ENCODE measurements at places on chromosomes 7 and 10.

- DNase-seq: peak; percentile 63
These were observed 41.5 kb downstream of the ASB4 start for GRCh38 chr7:95527033-95527775.

GRCh38 chr10:84230359-84230758, 5.0 kb upstream of the LRIT2 start:
- no peak for DNase-seq

DNA sequence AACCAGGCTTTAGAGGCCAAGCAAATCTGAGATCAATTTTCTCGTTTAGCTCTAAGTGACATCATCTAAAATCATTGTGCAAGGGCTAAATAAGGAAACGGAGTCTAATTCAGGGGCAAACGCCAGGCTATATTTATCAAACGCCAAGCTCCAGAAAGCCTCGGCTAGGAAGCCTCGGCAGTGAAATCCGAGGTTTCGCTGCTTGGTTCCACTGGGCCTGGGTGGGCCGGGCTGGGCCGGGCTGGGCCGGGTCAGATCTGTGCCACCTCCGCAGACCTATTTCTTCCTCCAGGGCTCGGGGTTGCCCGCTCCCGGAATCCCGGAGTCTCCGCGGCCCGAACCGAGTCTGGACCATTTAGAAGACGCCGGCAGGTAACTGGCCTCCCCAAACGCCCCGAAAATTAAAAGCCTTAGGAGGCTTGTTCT, 459 bp upstream of the FEZF1 start:
- no peak for DNase-seq

- DNase-seq: no peak
These were observed 550.2 kb downstream of the KCNMA1 start for GRCh38 chr10:77087366-77087765.

DNA sequence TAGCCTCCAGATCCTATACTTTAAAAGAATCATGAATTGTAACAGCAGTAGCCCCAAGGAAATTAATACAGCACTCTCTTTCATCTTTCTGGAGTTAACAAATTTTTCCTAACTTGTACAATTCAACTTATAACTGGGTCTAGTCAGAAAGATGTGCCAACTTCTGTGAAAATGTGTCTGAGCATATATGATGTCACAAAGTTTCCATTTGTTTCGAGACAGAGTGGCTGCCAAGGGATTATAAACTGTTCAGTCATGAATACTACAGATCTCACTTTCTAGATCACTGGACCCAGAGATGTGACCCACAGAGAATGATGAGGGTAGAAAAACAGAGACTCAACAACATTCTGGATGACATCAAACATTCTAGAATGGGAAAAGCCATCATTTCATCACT, 249.2 kb upstream of the PHF14 start:
- no peak for DNase-seq

DNA sequence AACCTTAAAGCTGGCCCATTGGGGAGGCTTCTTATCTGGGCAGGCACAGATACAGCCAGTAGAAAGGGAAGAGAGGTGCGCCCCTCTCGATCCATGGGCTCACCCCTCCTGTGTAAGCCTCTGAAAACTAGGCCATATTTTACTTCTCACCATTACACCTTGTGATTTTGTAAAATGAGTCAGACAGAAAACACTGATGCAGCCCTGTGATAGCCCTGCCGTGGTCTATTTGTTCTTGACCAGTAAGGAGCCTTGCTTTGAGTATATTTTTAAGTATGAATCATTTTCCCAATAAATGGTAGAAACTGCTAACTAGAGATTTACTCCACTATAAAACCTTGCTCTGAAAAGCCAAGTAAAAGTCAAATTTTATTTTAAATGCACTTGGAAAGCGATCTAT, 329.8 kb upstream of the MBL2 start:
- DNase-seq: no peak

- no peak for DNase-seq
These were observed 2.6 kb downstream of the SCART1 start for GRCh38 chr10:133456041-133456951.

- no peak for DNase-seq
These were observed 19.4 kb downstream of the NOBOX start for GRCh38 chr7:144384071-144384470.

GRCh38 chr7:120060281-120060680, 212.7 kb upstream of the KCND2 start:
- no peak for DNase-seq

DNA sequence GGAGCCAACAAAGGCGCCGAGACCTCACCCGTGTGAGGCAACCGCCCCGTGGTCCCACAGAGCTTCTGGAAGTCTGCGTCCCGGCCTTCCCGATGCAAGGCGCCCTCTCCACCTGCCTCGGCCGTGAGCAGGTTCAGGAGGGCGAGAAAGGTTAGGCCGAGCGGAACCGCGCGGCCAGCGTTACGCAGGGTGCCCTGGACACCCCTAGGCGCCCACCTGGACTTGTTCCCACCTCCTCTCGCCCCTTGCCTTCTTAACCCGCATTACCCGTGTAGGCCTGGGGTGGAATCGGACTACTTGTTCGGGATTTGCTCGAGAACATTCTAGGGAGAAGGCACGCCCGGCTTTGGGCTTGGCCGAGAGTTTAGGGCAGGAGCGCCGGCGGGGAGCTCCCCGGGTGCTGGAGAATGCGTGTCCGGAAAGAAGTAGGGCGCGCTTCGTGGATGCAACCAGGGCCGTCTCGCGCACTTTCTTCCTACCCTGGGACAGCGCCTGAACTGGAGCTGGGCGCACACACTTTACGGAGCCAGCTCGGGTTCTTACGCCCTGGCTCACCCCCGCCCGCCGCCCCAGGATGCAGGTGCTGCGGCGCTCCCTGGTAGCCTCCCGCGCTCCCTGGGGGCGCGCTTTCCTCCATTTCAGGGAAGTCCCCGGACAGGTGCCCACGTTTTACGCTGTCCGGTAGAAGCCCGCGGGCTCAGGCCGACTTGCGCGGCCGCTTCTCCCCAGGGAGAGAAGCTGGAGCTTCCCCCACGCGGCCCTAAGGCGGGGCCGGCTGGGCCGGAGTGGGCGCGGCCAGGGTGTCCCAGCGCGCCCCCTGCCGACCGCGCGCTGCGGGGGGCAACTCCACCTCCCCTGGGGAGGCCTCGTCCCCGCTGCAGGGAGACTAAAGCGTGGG, 74.5 kb downstream of the INSIG1 start:
- no peak for DNase-seq

GRCh38 chr7:89316584-89317251, 521.2 kb upstream of the TEX47 start:
- no peak for DNase-seq
